ENCODE measurements at places on chromosomes 2 and 18.
A peak's percentile ranks its signal among the peaks of the same experiment; 100 is the strongest.

DNA sequence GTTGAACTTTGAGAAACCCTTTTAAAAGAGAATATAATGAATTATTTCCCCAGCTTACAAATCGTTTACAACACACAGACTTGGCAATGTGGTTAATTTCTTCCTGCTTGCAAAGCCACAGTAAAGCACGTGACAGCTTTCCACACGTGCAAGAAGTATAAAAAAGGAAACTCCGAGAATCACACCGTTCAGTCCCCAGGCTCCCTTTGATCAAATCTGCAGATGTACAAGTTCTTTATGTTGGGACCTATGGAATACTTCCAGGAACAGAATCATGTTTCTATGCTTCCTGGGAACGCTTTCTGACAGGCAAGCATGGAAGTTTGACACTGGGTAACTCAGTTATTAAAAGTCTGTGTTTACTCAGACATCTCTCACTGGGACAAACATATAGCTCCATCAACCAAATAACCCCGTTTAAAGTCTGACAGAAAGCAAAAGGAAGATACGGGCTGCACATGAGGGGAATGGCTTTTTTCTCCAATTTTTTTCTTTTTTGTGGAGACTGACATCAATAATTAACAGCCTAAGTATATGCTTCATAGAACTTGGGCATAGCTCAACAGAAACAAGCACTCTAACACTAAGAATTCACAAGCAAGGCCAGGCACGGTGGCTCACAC lies 134.8 kb downstream of the EIPR1 start:
- DNase-seq = no peak

DNA sequence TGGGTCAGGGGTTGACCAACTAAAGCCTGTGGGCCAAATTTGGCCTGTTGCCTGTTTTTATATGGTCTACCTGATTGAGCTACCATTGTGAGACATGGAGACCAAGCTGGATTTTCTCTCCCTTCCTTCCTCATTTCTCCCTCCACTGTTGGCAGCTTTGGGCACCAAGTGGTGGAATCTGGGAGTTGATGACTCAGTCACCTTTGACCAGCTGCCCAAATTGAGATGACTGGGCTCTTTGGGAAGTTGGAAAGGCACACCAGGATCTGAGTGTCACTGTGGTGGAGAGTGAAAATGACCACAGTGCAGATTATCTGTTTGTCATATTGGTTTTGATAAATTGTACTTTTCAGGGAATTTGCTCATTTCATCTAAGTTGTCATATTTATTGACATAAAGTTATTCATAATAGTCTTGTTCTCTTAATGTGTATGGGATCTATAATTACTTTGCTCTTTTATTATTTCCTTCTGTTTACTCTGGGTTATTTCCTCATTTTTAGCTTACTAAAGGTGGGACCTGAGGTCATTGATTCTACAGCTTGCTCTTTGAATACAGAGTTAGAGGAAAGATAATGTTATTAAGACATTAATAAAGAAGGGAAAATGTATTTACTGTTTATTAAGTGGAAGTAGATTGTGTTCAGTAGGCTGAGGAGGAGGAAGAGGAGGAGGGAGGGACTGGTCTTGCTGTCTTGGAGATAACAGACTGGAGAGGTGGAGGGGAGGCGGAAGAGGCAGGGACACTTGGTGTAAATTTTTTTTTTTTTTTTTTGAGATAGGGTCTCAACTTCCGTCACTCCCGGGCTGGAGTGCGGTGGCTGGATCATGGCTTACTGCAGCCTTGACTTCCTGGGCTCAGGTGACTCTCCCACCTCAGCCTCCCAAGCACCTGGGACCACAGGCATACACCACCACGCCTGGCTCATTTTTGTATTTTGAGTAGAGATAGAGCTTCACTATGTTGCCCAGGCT lies 31.8 kb downstream of the AGFG1 start:
- no peak for DNase-seq

DNA sequence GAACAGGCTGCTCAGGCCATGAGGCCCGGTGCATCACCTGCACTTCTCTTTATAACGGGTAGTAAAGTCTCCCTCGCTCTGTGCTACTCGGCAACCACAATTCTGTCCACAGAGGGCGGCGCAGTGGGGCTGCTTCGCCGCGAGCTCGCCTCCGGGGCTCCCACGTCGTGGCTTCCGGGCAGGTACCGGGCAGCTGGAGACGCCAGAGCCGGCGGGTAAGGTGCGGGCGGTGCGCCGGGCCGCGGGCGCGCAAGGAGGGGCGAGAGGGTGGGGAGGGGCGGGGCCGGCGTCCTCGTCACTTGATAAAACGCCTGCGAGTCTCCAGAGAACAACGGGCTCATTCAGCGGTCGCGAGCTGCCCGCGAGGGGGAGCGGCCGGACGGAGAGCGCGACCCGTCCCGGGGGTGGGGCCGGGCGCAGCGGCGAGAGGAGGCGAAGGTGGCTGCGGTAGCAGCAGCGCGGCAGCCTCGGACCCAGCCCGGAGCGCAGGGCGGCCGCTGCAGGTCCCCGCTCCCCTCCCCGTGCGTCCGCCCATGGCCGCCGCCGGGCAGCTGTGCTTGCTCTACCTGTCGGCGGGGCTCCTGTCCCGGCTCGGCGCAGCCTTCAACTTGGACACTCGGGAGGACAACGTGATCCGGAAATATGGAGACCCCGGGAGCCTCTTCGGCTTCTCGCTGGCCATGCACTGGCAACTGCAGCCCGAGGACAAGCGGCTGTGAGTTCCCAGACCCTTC lies at the start of gene ITGA6:
Gene ITGA6, plus strand, starts transcription at position 331 of the 734 bp plus-strand sequence.
- peak; percentile 83 for DNase-seq

- no peak for DNase-seq
Observed at GRCh38 chr2:191272064-191272463, 26.9 kb downstream of the MYO1B start.

DNA sequence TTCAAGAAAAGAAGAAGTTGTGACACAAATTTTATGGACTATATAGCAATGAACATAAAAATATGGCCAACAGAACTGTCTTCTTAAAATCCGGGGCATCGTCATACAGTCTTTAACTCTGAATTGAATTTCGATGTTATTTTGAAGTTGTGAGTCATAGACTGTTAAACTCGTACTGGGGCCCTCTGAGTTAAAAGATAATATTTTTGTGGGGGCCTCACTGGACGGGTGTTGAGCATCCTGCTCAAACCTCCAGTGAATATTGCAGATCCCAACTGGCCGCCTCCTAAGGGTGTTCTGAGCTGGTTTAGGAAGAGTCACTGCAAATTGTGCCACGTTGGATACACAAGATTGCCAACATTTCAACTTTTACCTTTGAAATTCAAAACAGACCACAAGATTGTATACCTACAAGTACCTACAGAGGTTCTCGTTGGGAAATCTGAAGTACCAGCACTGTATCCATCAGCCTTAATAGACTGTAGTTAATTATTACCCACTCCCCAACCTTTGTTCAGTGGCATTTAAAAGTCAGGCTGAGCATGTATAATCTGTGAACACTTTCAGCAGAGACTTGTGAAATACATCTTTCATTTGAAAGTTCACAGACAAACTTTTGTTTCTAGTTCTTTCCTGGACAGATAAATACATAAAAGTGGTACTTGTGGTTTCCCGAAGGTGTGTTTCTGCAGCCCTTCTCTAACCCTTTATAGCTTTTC lies 27.8 kb downstream of the KLHL23 start:
- DNase-seq = no peak

DNA sequence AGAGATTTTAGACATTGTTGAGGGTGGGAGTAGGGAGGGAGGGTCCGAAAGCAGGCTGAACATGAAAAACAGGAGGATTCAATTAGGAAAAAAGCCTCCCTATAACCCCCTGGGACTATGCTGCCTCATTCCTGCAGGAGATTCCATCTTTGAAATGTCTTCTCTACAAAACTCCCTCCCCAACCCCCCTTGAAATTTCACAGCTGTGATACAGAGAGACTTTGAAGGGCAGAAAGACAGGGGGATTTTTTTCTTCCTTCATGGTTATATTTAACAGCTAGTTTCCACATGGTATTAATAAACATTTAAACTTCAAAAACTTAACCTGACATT lies 57.6 kb downstream of the TRIB2 start:
- no peak for DNase-seq

DNA sequence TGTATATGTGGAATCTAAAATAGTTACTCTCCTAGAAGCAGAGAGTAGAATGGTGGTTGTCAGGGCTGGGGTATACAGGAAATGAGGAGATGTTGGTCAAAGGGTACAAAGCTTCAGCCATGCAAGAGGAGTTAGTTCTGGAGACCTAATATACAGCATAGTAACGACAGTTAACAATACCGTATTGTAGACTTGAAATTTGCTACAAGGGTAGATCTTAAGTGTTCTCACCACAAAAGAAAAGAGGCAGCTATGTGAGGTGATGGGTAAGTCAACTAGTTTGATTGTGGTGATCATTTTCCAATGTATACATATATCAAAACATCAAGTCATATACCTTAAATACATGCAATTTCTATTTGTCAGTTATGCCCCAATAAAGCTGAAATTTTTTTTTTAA lies 98.2 kb upstream of the CYP1B1 start:
- no peak for DNase-seq

GRCh38 chr2:149365931-149366583 lies 35.7 kb downstream of the LYPD6 start:
- peak; percentile 67 for DNase-seq

DNA sequence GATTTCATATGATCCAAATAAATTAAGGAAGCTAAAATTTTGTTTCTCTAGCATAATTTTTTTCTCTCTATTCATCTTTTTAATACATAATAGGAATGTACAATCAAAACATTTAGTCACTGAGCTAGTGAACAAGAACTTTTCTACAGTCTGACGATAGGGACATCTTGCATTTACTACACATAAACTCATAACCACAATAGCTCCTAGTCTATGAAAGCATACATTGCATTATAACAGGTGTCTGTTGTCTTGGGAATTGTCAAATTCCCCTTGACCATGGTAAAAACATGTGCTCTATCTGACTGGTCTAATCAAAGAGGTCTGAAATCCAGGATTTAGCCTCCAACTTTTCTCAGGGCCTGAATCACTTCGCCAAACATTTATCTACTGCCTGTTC lies 144.8 kb downstream of the FAM124B start:
- DNase-seq = no peak

- no peak for DNase-seq
Observed at GRCh38 chr2:33535421-33535820, 59.0 kb downstream of the RASGRP3 start.
